Renal pelvis (tissue), 12 donors: ENCODE measurements at places on chromosomes 3 and 15. TPM values are rescaled to one million over a fixed set of nuclear protein-coding genes. Genes with fewer than 3 reads are reported as not detected.

The SLC12A1 gene
- polyA plus RNA-seq: 393 TPM

DNA sequence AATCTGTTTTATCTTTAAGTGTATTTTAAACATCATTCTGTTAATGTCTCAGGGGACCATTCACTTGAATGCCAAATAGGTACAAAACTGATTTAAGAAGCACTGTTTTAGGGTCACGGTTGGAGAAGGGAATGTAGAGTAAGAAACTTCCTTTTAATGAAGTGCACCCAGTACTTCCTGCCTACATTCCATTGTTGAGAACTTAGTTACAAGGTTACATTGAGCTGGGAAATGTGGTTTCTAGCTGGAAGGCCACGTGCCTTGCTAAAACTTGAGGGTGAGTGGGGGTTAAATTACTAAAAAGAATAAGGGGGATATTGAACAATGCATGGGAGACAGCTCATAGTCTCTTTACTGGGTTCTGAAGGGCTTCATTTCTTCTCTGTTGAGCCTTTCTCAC is 78.3 kb upstream of the TBC1D5 start:
- DNase-seq: no peak

- DNase-seq: no peak
Observed at GRCh38 chr3:40869939-40870338, 329.4 kb upstream of the CTNNB1 start.

DNA sequence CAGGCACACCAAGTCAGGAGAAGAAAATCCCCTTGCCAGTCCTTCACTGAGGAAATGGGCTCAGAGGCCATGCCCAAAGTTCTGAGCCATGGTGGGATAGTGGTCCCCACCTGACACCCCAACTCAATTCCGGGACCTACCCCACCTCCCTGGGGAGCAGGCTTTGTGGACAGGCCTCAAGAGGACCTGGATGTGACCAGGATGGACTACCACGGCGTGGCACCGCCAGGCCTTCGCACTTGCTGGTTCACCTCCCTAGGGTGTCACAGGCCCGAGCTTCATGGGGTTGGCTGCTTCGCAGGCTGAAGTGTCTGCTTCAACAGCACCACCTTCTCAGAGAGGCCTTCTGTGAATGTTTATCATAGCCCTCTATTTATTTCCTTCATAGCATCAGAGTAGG is 31.7 kb downstream of the POC1A start:
- no peak for DNase-seq

GRCh38 chr3:138888560-138888959 is 53.8 kb upstream of the PIK3CB start:
- no peak for DNase-seq

GRCh38 chr3:73681610-73682009 is 56.9 kb upstream of the PDZRN3 start:
- DNase-seq: no peak

- DNase-seq: no peak
Observed at GRCh38 chr3:9247941-9248521, 1.4 kb downstream of the SRGAP3 start.

DNA sequence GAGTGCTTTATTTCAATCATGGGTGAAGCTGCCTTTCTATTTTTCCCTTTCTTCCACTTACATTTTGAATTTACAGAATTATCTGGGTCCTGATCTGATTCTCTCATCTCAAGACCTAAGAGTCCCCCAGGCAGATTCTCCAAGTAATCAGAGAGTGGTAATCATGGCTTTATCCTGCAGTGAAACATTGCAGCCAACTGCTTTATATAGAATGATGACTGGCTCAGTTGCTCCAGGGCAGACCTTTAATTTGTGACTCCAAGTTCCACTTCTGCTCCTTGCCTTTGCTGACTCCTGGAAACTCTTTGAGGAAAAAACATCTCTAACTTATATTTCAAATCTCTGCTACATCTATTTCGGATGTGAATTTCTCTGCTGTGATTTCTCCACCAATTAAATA is 25.5 kb upstream of the NPTN start:
- DNase-seq: no peak
